Tracheal epithelial cell (primary cell): ENCODE measurements at places on chromosomes 12 and 14. TPM values are rescaled to one million over a fixed set of nuclear protein-coding genes. Genes with fewer than 3 reads are reported as not detected.

Gene PTPN6
- total RNA-seq = 8.9 and 13.0 TPM in 2 replicates

Gene TMCC3
- total RNA-seq = 7.2 and 24.3 TPM in 2 replicates

Gene NTF3
- total RNA-seq = 1.2 TPM in 1 of 2 replicates, not detected in the other

Gene KRT84
- total RNA-seq = 0.21 TPM in 1 of 2 replicates, not detected in the other

Gene PLEKHG3
- 56.1 and 101 TPM in 2 replicates for total RNA-seq

Gene KRT6C
- total RNA-seq = 22.0 and 155 TPM in 2 replicates

Gene SERPINA10
- not detected in 2 replicates for total RNA-seq

Gene SLC39A5
- not detected in 2 replicates for total RNA-seq

Gene GLS2
- 3.1 and 11.3 TPM in 2 replicates for total RNA-seq

Gene DCP1B
- 4.7 and 5.1 TPM in 2 replicates for total RNA-seq

Gene COCH
- total RNA-seq = 3.9 TPM in 1 of 2 replicates, not detected in the other

Gene ZC3H14
- 41.2 and 41.8 TPM in 2 replicates for total RNA-seq

Gene CLEC1B
- total RNA-seq = not detected in 2 replicates

Gene RERG
- 0.64 TPM in 1 of 2 replicates, not detected in the other for total RNA-seq

Gene FBXL14
- total RNA-seq = 10.9 and 14.7 TPM in 2 replicates

Gene BICDL1
- 6.3 and 9.0 TPM in 2 replicates for total RNA-seq

Gene ANKS1B
- 0.48 TPM in 1 of 2 replicates, not detected in the other for total RNA-seq

Gene TMPRSS12
- total RNA-seq = not detected in 2 replicates

Gene GPRC5D
- not detected in 2 replicates for total RNA-seq

Gene DBX2
- total RNA-seq = not detected in 2 replicates

Gene KRT72
- total RNA-seq = not detected in 2 replicates

Gene RTL1
- total RNA-seq = not detected in 2 replicates

Gene SALL2
- total RNA-seq = 0.85 and 1.2 TPM in 2 replicates

Gene FAM161B
- total RNA-seq = 0.96 and 1.9 TPM in 2 replicates

Gene KLRF1
- 0.48 TPM in 1 of 2 replicates, not detected in the other for total RNA-seq
